ENCODE measurements at places on chromosomes 5 and 9.

- peak; percentile 84 for DNase-seq
Observed at GRCh38 chr9:34457266-34458012, 931 bp downstream of the FAM219A start.

DNA sequence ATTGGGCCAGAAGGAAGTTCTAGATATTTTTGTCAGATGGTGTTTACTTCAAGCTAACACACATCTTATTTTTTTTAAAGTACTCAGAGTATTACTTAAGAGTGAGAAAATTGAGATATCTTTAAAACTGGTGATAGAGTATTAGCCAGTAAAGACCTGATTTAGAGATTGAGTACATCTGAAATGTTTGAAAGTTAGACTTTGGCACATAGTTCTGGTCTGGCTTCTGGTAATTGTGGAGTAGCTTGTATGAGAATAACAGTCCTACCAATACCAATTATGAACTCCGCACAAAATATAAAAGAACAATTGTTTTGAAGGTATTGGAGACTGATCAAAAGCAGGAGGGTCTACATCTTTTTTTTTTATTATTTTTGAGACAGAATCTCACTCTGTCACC lies 44.5 kb upstream of the GLIPR2 start:
- DNase-seq: no peak

DNA sequence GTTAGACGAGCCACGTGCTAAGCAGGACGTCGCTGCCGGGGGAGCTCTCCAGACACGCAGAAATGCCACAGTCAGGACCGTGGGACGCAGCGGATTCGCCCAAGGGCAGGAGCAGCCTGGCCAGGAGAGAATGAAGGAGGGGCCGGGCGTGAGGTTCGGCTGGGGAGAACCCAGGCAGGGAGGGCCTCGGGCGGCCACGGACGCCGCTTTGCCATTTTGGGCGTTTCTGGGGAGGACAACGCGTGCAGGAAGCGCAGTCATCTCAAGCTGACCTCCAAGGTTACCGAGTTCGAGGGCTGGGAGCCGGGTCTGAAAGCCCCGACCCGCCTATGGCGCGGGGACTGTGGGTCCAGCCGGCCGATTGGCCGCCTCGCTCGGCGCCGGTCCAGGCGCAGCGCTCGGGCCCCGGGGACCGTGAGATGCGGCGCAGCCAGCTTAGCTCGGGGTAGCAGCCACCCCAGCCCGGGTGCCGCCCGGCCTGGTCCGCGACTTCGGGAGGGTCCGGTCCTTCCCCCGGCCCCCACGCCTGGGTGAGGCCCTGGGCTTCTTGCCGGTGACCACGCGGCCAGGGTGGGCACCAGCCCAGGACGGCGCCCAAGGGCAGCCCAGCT lies 760 bp upstream of the MAN1B1 start:
- DNase-seq: peak; percentile 62

DNA sequence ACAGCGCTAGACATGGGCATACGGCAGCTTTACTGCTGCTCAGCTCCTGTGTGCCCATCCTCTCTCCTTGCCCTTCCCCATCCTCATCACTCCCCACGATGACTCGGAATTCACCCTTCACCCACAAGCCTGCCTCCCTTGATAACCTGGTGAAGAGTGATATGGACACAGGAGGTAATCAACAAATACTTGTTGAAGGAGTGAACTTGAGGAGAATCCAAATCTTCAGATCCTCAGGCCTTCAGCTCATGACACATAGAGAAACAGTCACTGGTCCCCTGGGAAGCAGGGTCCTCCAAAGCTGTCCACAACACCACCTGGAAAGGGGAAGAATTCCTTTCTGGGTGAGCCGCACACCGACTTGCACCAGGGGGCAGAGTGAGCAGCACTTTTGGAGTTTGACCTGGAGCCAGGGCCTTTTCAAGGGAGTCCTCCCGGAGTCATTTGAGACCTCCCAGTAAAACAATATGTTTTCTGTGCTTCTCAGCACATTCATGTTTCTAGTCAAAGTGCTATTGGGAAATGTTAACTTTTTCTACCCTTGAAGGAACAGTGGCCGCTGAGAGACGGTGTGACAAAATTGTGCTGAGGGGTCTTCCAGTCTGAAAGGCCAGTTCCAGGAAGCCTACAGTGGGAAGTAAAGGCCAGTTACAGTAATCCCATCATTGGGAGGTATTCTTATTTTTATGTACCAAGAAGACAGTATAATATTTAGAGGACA lies 332.3 kb downstream of the CWC27 start:
- DNase-seq: peak; percentile 89
